ENCODE measurements at places on chromosomes 3 and 15.

GRCh38 chr3:93981649-93982048 is 1.7 kb downstream of the ARL13B start:
- DNase-seq = no peak

GRCh38 chr3:126347543-126348161 is 9.6 kb downstream of the KLF15 start:
- DNase-seq = no peak

- DNase-seq = no peak
These were observed 12.8 kb downstream of the GABRA5 start for GRCh38 chr15:26879706-26880105.

DNA sequence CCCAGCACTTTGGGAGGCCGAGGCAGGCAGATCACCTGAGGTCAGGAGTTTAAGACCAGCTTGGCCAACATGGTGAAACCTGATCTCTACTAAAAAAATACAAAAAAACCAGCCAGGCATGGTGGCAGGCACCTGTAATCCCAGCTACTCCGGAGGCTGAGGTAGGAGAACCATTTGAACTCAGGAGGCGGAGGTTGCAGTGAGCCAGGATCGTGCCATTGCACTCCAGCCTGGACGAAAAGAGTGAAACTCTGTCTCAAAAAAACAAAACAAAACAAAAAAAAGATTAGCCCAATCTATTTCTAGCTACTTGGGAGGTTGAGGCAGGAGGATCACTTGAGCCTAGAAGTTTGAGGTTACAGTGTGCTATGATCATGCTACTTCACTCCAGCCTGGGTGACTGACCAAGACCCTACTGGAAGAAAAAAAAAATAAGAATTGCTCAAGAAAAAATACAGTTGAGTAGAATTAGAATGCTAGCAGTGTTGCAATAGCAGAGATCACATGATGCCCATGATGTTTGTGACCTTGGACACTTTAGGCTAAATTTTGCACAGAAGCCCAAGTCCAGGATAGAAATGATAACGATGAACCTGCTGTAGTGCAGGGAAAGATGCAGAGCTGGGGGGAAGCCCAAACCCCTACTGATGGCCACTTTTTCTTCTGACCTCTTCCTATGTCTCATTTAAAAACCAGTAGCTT is 162.2 kb downstream of the LPP start:
- DNase-seq = peak; percentile 71

All from MV-4-11 (cell line).